Skeletal muscle cell (primary cell): ENCODE measurements at places on chromosomes 13 and 19.

DNA sequence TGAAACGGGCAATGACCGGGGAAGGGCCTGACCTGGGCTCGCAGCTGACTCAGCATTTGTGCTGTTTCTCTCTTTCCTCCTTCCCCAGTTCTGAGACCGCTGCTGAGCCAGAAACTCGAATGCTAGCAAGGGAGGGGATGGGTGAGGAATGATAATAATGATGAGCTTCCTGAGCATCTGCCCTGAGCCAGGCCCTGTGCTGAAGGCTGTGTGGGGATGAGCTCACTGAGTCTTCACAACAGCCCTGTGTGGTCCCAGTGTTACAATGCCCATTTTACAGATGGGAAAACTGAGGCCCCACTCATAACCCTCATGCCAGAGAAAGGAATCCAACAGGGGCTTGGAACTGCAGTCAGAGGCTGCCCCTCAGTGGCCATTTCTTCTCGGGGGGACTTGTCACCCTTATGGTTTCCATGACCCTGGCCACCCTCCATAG, 8.1 kb downstream of the SULT2B1 start:
- DNase-seq: no peak

DNA sequence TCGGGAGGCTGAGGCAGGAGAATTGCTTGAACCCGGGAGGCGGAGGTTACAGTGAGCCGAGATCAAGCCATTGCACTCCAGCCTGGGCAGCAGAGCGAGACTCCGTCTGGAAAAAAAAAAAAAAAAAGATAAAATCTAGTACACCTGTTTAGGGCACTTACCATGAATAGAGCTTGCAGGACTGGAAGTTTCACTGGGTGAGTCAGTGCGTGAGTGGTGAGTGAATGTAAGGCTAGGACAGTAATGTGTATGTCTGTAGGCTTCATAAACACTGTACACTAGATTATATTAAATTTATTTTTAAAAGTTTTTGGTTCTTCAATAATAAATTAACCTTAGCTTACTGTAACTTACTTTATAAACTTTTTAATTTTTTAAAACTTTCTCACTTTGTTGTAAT, 22.9 kb downstream of the PPP5C start:
- DNase-seq: no peak

DNA sequence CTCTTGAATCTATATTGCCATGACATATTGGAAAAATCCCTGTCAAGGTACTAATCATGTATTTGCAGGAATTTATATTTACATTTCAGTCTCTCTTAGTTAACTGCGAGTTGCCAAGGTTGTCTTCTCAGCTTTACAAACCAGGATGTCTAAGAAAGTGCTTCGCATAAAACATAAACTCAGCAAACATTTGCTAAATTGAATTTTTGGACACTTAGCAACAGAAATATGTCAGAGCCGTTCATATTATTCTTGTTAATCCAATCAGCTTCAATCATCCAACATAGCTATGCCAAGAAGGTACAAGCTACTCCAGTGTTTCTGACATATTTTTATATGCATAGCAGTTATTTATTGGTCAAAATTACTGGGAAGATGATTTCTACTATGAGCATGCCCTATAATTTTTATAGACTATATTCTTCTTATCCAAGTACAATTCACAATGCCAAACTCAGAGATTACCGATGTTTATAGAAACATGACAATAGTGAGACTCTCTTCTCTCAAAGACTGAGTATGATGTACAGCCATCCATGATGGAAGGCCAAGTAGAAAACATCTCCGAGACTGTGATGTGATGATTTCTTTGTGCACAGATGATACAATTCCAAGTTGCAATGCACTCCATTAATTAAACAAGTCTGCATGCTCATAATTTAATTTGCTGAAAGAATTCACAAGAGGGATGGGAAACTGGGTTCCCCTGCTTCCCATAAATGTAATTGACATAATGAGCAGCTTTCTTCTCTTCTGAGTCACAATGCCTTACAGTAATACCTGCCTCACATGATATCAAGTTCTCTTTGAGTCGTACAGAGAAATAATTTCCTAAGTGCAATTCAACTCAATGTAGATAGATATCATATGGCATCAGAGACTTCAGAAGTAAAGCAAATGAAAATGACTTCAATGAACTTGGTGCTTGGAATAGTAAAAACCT, 776.3 kb downstream of the EFNB2 start:
- DNase-seq: no peak

GRCh38 chr13:26653310-26653709, 95.8 kb downstream of the WASF3 start:
- DNase-seq: peak; percentile 62

DNA sequence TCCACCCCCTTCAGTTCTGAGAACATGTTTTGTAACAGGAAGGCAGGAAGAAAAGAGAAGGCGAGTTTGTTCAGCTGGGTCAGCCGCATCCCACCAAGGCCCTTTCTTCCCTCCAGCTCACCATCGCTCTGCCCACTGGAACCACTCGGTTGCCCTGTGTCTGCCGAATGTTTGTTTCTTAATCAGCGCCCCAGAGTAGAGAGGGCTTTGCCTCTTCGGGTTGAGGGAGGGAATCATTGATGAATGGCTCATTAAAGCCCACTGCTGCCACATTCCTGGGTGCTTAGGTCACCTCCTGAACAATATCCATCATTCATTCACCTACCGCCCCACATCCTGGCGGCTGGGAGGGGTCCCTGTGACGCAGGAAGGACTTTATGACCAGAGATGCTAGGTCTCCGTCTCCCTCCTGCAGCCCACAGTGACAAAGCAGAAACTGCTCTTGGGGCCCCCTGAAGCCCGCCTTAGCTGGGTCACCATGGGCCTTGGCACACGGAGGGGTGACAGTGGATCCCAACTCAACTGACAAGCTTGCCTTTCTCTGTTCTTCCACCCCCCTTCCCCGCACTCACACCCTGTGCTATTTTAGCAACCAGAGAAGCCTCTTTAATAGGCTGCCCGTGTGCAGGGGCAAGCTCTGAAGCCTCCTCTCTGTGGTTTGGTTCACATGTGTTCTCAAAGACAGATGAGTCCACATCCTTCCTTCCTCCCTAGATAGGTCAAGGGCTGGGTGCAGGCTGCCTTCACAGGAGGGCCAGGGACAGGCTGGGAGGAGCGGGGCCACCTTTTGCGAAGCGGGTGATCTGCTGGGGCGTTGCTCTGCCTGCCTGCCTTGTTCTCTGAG, 46.2 kb downstream of the ACTN4 start:
- peak; percentile 66 for DNase-seq

- DNase-seq: peak; percentile 73
Observed at GRCh38 chr19:37691881-37692504, 27.6 kb downstream of the ZNF607 start.

GRCh38 chr13:60402022-60402421, 5.0 kb downstream of the TDRD3 start:
- no peak for DNase-seq

DNA sequence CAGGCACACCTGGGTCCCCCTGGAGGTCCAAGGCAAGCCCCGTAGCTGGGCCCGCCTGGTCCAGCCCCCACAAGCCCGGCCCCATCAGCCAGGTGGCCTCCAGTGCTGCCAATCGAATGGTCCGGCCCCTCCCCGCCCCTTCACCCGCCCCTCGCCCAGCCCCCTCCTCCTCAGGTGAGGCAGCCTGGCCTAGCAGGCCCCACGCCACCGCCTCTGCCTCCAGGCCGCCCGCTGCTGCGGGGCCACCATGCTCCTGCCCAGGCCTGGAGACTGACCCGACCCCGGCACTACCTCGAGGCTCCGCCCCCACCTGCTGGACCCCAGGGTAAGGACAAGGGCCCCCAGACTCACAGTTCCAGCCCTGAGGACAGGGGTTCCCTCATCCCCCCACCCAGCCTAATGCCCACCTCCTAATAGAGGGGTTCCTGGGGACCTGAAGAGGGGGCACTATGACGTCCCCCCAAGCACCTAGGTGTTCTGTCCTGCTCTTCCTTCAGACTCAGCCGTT, at the start of gene HPN:
Gene HPN (plus strand): TSS at position 174 of the 508 bp plus-strand sequence. CDS start 786 bp downstream, outside the sequence.
- no peak for DNase-seq

- DNase-seq: no peak
Observed at GRCh38 chr13:95378603-95379002, 77.4 kb upstream of the ABCC4 start.

- DNase-seq: no peak
Observed at GRCh38 chr13:57918086-57918485, 286.5 kb downstream of the PCDH17 start.

DNA sequence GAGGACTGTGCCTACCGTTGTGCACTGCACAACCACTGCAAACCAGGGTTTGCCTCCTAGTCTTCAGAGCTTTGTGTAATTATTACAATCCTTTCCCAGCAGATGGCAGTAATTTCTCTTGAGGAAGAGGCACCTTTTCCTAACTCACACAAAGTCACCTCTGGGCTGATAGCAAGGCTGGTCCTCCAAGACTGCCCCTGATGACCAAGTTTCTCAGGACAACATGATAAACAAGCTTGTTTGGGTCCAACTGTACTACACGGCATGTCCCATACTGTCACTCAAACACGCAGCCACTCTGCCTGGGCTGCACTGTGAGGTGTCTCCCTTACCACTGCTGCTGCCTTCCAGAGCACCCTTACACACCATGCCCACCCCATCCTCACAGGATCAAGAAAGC, 39.3 kb downstream of the RFXAP start:
- no peak for DNase-seq

GRCh38 chr13:110524541-110525257, 36.8 kb downstream of the RAB20 start:
- no peak for DNase-seq

DNA sequence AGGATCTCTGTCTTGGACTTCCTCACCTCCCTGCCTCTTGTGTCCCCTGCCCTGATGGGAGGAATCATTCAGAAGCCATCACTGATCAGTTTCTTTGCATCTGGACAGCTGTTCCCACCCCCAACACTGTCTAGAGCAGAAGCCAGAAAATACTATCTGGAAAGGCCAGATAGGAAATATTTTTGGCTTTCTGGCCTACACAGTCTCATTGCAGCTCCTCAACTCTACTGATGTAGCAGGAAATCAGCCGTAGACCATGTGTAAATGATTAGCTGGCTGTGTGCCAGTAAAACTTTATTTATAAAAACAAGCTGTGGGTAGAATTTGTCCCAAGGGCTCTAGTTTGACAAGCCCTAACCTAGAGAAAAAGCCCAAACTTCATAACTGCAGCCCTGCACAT, 5.6 kb downstream of the SIGLEC7 start:
- no peak for DNase-seq

GRCh38 chr13:75307370-75307949, 174.5 kb downstream of the TBC1D4 start:
- no peak for DNase-seq

GRCh38 chr13:78826312-78826711, 167.4 kb upstream of the OBI1 start:
- no peak for DNase-seq

DNA sequence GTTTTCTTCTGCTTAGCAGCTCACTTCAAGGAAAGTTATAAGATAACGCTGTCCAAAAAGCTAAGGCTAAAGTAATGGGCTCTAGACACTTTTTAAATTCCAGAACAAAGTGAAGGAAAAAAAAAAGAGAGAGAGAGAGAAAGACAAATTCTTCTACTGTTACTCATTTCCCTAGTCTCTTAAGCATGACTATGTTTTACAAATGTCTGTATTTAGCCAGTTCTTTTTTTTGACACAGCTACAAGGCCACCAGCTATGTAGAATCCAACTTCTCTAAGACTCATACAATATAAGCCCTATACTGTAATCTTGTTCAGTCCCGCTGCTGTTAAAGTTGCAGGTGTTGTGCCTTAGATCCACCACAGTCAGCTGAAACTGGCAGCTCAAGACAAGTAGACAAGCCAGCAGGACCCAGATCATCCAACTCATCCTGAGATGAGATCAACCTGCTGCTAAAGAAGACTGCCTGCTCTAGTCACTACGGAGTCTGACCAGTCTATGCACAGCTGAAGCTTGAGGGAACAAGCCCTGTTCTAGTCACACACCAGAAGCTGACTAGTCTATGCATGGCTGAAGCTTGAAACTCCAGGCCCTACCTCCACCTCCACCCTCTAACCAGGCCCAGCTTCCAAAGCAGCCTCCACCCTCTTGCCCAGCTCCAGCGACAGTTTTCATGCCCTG, 10.3 kb upstream of the ZNF83 start:
- DNase-seq: no peak

- DNase-seq: no peak
Observed at GRCh38 chr19:10718205-10719196, 622 bp downstream of the DNM2 start.

GRCh38 chr13:105969761-105970160, 565.7 kb downstream of the EFNB2 start:
- DNase-seq: no peak

DNA sequence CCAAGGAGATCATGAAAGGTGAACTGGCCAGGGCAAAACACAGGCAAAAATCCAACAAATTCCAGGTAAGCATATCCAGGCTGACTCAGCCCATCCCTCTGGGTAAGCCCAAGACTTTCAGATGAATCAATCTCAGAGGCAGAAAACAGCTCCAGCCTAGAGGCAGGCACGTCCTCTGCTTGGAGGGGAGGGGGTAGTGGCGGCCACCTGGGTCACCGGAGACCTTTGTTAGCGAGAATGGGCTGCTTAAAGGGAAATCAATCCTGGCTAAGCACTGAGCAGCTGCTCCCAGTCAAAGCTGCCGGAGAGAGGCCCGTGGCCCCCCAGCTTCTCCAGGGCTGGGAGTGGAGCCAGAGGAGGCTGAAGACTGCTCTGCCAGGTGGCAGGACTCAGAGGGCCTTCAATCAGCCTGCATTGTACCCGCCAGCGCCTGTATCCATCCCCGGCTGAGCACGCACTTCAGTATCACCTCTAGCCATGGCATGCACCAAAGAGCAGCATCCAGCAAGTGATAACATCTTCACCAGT, 48.2 kb downstream of the PIN1 start:
- DNase-seq: no peak

DNA sequence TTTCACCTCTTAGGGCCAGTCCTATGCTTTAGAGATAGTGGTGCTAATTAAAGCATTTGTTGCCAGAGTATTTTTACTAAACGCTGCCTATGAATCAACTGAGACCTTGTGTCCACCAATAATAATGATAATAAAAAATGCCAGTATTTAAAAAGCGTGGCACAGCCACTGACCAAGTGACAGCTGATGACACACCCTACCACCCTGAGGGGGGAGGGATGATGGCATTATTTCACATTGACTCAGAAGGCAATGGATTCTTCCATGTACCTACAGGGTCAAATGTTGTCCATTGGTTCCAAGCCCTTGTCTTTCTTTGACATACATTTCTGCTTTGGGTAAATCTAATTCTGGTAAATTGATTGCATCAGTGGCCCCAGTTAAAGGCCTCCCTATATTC, 384.4 kb downstream of the DLEU7 start:
- DNase-seq: no peak
